Inflammatory macrophage treated with lipopolysaccharide for 4 hours (primary cell): ENCODE measurements at places on chromosomes 7 and 10.

GRCh38 chr10:91378061-91378460, 32.1 kb upstream of the HECTD2 start:
- DNase-seq: no peak

DNA sequence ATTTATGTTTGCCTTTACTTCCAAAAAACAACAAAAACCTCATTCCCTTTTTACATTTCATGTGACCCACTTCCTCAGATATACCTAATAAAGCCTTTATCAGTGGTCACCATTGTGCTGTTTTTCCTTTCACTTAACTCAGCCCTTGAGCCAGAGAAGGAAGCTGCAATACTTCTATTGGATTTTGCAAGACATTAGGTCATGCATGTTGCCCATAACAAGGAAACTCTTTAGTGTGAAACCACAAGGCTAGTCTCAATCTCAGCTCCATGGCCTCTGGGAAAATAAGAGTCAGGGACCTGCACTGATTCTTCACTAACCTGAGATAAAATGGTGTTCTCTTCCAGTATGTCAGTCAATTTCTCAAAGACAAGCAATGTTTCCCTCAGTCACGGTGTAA, 27.8 kb downstream of the STEAP4 start:
- DNase-seq: peak; percentile 96

- DNase-seq: no peak
These were observed 24.3 kb downstream of the AP5Z1 start for GRCh38 chr7:4799508-4800268.

GRCh38 chr10:117005026-117005526, at the start of gene SHTN1:
TSS of gene SHTN1 (minus strand) at chr10:117005187. CDS start at chr10:117005079, 108 bp downstream.
- peak; percentile 59 for DNase-seq

DNA sequence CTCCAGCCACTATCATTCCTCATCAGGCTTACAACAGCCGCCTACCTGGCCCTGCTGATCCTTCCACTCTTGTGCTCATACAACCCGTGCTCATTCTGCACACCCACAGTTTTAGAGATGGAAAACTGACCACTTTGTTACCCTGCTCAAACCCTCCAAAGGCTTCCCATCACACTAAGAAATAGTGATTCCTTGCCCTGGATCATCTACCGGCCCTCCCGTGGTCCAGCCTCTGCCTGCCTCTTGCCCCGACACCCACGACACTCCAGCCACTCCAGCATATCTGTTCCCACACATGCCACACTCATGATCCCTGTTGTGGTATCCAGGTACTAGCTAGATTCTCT, 36.8 kb downstream of the CCDC6 start:
- no peak for DNase-seq

- DNase-seq: no peak
These were observed 38.9 kb downstream of the CALCR start for GRCh38 chr7:93535616-93536015.

GRCh38 chr7:36937754-36938563, 213.7 kb upstream of the AOAH start:
- peak; percentile 3 for DNase-seq

- DNase-seq: no peak
These were observed 36.8 kb downstream of the AFAP1L2 start for GRCh38 chr10:114367351-114368056.

DNA sequence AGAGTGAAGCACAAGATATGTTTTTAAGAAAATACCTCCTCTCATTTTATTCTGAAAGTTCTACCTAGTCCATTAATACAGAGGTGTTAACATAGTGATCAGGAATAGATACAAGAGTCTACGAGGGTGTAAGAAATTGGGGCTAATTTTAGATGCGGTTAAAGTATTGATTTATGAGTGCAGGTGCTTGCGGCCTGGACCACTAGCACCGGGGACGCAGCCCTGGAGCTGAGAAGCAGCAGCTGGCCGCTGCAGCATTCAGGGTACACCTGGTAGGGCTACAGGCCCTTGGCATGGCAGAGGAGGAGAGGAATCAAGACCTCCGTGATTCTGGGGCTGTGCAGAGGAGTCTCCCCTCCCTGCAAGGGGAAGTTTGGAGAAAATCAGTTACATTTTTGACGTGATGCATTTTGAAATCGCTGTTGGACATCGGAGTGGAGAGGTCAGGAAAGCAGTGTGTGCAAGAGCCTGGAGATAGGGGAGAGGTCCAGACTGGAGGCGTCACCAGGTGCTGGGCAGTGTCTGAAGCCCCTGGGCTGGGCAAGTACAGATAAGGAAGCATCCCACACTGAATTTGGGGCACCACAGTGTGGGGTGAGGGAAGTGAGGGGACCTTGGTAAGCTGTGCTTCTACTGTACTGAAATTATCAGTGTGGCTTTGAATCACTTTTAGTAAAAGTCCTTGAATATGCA, 112.3 kb downstream of the VWC2 start:
- DNase-seq: no peak

- DNase-seq: no peak
These were observed 13.6 kb upstream of the COL17A1 start for GRCh38 chr10:104099269-104099668.

DNA sequence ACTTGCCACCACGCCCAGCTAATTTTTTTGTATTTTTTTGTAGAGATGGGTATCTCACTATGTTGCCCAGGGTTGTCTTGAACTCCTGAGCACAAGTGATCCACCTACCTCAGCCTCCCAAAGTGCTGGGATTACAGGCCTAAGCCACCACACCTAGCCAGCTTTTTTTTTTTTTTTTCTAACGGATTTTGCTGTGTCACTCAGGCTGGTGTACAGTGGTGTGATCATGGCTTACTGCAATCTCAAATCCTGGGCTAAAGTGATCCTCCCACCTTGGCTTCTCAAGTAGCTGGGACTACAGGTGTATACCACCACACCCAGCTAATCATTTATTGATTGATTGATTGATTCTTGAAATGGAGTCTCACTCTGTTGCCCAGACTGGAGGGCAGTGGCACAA, 106.0 kb upstream of the TRIM24 start:
- DNase-seq: no peak

GRCh38 chr10:72765051-72765745, 73.3 kb downstream of the MCU start:
- DNase-seq: no peak

- DNase-seq: no peak
These were observed 5.1 kb downstream of the ANKRD2 start for GRCh38 chr10:97577701-97578100.

GRCh38 chr7:80132594-80132993, 2.0 kb upstream of the GNAI1 start:
- DNase-seq: no peak

DNA sequence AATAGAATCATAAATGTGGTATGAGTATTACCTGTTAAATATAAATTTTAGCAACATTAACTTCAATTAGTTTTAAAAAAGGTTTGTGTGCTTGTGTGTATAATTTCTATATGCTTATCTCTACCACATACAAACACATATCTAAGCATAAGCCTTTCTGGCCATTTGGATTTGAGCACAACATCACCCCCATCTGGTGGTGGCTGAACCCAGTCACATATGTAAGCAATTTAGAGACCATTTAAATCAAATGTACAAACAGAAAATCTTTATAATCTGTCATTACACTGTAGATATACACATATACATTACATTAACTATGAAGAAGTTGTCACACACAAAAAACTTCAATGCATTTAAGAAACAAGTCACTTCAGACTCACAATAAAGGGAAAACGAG, 31.7 kb downstream of the GPR22 start:
- DNase-seq: peak; percentile 29

- no peak for DNase-seq
These were observed 112.8 kb downstream of the PTPN20 start for GRCh38 chr10:47024046-47024322.

DNA sequence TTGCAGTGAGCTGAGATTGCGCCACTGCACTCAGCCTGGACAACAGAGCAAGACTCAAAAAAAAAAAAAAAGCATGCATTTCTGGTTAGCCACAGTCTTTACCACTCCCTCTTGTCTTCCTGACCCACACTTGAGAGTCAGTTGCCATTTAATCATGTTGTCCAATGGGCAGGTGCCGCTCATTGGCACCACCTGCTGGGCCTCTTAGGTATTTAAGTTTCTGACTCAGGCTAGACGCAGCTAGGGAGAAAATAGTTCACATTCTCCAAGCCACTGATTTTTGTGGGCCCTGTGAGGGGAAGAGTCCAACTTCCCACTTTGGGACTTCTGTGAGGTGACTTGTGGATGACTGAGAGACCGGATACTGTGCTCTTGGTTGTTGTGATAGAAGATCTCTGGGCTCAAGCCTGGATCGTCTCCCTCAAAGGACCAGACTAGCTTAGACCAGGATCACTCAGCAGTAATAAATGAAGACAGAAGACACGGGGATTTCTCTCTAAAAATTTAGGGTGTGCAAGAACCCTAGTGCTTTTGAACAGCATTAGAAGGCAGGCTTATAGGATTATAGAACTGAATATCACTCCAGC, 26.8 kb upstream of the SORCS3 start:
- DNase-seq: peak; percentile 36

DNA sequence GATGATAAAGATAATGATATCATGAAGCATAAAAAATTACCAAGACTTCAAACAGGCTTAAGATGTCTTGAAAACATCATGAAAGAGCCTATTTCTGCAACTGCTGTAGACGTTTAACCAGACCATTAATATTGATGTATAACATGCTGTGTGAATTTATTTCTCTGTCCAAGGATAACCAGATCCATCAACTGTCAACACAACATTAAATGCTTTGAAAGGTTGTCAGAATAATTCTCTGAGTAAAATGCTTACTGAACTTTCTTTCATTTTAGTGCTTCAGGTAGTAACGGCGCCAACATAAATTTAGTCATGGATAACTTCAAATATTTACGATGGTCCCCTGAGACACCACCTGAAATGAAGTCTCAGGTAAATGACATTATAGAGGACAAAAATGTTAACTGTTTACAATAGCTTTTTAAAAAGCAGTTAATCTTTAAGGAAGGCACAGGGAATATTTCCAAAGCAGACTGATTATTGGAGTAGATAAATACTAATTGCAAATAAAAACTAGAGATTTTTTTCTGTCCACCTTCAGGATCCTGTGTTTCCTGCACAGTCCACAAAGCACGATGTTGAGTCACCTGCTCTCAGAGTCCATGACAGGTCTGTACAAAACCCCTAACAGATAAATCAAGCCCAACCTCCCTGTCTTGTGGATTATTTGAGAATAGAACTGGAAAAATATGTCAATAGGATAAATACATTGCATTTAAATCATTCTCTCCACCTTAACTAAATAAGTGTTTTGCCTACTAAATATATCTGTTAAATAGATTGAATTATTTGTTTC, 1213.2 kb downstream of the XPNPEP1 start:
- no peak for DNase-seq

DNA sequence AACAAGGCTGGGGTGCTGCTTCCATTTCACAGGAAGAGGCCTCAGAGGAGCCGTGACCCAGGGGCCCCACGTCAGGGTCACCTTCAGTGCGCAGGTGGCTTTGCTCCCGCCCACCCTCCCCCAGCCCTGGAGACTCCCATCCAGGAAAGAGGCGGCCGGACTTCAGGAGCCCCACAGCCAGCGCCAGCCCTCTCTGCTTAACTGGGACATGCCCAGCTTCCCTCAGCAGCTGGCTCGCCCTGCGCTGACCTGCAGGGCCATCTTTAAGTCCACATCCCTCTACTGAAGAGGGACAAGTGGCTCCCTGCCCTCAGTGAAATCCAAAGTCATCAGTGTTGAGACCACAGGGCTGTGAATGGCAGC, 141.9 kb upstream of the PPP2R2D start:
- no peak for DNase-seq

GRCh38 chr10:127851661-127852194, 41.0 kb downstream of the CLRN3 start:
- no peak for DNase-seq

DNA sequence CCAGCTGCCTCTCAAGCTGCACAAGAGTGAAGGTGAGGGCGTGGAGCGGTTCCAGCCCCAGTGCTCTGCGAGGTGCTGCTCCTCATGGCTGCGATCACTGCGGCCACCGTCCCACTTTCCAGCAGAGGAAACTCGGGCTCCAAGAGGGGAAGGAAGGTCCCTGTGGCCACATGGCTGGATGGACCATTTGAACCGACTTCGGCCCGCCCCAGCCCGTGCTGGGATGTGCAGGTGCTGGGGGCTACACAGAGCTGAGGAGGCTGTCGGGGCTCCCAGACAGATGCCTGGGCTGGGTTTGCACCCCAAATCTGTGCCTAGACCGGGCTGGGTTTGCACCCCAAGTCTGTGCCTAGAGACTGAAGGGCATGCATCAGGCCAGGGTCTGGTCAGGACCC, 186.6 kb downstream of the DNAJB6 start:
- DNase-seq: no peak

- DNase-seq: no peak
These were observed 1.2 kb downstream of the GET4 start for GRCh38 chr7:877312-878232.

DNA sequence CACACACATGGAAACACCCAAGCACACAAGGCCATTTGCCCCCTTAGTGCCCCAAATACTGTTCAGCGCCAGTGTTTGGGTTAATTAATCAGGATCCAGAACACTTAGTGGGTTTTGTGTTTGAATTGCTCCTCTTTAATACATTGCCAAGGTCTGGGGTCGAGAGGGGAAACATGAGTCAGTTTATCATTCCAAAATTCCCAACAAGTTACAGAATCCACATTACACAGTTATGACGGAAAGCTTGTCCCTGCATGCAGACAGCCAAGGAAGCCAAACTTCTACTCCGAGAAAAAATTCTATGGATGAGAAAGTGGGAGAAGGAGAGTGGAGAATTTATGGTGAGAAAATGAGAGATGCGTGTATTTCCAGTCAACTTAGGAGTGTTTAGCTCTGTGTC, 189.0 kb downstream of the NPSR1 start:
- no peak for DNase-seq

DNA sequence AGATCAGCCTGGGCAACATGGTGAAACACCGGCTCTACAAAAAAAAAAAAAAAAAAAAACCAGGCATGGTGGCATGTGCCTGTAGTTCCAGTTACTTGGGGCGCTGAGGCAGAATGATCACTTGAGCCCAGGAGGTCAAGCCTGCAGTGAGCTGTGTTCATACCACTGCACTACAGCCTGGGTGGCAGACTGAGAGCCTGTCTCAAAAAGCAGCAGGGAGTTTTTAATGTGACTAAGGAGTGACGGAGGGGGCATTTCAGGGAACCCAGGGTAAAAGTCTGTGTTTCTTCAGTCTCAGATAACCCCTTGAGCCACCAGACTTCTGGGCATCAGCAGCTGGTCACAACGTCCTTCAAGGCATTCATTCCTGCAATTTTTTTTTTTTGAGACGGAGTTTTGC, 2.2 kb upstream of the C10orf95 start:
- peak; percentile 32 for DNase-seq

- DNase-seq: no peak
These were observed 68.5 kb upstream of the CAPZA2 start for GRCh38 chr7:116793795-116794340.

DNA sequence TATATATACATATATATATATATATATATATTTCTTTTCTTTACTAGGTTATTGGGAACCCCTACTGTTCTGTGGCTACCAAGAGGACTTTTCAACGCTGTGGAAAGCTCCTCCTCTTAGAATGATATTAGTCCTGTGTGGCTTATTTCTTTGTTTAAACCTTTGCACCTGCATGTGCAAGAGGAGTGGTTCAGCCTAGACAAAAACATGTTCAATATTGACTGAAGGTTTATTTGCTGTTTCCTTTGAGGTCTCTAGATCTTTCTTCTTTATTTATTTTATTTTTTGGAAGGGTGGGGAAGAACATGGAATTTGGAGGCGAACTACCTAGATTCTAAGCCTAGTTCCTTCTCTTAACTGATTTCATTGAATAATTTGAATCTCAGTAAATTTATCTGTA, 118.1 kb downstream of the GNAT3 start:
- no peak for DNase-seq

GRCh38 chr10:30970760-30971460, 60.8 kb downstream of the ZNF438 start:
- no peak for DNase-seq

- DNase-seq: no peak
These were observed 11.5 kb downstream of the SPACDR start for GRCh38 chr7:100452513-100452912.

- DNase-seq: peak; percentile 36
These were observed 1.3 kb upstream of the YWHAG start for GRCh38 chr7:76359978-76360638.
